ENCODE measurements at places on chromosomes 7 and 10. TPM values are rescaled to one million over a fixed set of nuclear protein-coding genes. Genes with fewer than 3 reads are reported as not detected.

Gene RNF148
- 1.2 TPM for total RNA-seq

Gene OR9A2
- not detected for total RNA-seq

Gene HHEX
- 0.36 TPM for total RNA-seq

Gene ADAP1
- total RNA-seq: 2.2 TPM

Gene ZCWPW1
- 2.2 TPM for total RNA-seq

Gene NPSR1
- total RNA-seq: not detected

Data from osteoblast (primary cell).